ENCODE measurements at places on chromosomes 6 and 20.

GRCh38 chr6:71886184-71887005 lies at the start of gene RIMS1:
Gene RIMS1 (plus strand): TSS chr6:71886550. CDS start chr6:71887024, 474 bp downstream.
- DNase-seq: peak; percentile 90

DNA sequence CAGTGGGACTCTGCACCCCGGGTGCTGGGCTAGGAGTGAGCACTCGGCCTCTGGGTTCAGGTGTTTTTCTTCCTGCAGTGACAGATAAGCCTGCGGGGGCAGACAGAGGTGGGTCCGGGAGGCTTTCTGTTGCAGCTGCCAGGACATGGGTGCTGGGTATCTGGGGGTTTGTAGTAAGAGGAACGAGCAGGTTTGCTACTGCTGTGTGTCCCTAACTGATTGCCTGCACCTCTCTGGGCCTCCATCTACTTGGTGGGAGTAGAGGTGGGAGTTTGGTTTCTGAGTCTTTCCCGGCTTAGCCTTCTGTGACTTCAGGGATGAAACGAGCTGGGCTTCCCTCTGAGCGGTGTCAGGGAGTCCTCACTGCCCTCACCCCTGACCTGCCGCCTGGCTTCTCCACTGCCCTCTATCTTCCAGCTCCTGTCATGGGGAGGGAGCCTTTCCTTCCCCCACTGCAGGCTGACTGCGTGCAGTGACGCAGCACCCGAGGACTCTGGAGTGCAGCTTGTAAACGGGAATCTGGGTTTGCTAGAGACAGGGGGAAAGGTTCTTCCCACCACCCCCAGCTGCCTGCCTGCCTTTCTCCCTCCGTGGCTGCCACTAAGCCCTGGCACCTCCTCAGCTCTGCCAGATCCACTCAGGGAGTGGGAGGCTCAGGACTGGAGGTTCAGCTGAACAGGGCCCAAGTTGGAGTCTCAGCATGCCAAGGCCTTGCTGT lies 6.7 kb downstream of the DLGAP4 start:
- DNase-seq: no peak

DNA sequence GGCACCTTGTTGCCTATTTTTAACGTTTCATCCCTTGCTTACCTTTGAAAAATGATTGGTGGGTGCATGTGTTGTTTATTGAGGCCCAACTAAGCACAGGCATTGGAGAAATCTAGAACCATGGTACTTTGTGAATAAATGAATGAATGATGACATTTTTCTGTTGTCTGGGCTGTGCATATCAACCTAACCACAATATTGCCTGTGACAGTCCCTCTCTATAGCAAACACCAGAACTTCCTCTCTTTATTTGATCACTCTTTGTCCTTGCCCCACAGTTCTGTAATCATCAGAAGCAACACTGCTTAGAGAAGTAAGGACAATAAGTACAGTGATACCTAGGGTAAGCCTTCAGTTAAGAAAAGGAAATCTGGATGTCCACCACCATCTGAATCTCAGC lies 75.1 kb downstream of the TBC1D7 start:
- no peak for DNase-seq

DNA sequence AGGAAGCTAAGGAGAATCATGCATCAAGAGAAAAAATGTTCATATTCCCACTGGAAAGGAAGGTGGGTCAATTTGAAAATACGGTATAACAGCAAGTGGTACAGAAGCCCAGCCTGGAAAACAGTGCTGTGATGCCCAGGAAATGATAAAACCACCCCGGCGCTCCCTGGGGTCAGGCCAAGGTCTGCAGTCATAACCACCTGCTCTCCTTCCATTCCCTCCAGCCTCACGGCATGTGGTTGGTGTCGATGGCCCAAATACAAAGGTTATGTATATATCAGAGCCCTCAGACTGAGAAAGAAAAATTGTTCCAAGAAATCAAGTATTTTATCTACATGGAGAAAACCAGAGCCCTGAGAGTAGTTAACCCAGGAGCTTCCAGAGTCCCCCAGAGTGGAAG lies 208.1 kb upstream of the CDYL start:
- DNase-seq: no peak

GRCh38 chr6:160055378-160055777 lies 66.2 kb upstream of the SLC22A1 start:
- no peak for DNase-seq

- no peak for DNase-seq
These were observed 62.8 kb upstream of the CD93 start for GRCh38 chr20:23148731-23149570.

GRCh38 chr6:76495909-76496308 lies 423.4 kb upstream of the IMPG1 start:
- DNase-seq: no peak

DNA sequence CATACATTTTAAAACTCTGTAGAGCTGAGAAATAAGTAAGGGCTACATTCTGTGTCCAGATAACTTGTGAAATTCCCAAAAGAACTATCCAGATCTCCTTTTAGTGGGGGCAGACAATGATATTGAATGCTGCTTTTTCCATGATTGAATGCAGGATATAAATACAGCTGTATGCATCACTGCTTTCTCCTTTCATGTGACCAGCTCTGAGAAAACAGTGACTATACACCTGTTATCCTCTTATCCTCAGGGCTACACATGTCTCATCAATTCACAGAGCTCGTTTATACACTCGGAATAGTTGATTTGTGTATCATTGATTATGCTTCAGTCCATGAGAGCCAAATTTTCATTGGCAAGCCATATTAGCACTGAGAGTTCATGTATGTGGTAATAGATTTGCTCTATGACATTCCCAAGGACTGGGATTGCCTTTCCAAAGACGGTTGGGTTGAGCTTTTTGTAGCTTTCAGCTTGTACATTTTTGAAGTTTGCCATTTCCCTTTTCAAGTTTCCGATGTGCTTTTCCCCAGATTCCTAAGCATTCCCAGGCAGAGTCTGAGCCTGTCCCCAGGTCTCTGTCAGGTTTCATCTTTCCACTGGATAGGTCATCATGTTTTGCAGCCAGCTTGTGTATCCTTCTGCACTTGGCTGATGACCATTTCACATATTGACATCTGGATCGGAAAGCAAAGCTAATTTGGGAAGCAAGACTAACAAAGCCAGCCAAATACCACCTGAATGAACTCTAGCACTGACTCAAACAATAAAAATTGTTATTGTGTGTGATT lies 97.7 kb downstream of the RFX6 start:
- DNase-seq: no peak

DNA sequence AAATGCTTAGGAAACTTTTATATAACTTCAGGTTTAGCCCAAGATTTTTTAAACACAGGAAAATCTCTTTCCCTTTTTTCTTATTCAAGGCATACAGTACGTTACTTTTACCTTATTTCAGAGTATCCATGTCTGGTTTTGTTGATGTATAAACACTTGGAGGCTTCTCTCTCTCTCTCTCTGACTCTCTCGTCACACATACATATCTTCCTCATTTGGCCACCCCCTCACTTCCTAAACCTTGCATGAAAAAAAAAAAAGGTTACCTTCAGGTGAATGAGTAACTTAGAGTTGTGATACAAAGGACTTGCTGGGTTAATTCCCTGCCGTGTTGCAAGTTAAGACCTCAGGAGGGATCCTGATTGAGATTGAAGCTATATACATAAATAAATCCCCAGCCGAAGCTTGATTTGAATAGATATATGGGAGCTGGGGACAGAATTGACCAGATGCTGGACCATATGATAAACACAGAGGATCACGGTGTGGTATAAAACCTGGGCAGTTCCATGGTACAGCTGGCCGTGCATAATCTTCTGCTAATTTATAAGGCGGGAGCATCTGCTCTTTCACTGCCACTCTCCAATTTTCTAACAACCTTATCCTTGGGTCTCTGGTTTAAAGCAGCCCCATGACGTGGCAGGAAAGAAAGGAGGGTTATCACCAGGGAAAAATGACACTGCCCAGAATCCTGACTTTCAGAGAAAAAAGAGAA lies 55.1 kb upstream of the IL20RA start:
- no peak for DNase-seq

DNA sequence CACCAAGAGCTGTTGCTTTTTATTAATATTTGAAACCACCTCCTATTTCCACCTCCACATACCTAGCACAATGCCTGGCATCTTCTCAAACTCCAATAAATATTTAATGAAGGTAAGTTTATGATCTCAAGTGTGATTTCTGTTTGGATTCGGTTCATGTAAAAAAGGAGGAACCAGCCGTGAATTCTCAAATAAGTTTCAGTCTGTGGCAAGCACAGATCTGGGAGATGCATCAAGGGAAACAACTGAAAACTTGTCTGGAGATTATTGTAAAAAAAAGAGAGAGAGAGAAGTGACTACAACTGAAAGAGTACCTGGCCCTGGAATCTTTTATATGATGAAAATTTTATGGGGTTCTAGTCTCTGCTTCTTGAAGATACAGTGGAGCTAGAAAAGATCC lies 52.8 kb upstream of the PNRC1 start:
- no peak for DNase-seq

- DNase-seq: no peak
These were observed 469.1 kb upstream of the RUNX2 start for GRCh38 chr6:44858998-44859397.

GRCh38 chr6:146914489-146915483 lies 289.4 kb upstream of the STXBP5 start:
- DNase-seq: no peak

DNA sequence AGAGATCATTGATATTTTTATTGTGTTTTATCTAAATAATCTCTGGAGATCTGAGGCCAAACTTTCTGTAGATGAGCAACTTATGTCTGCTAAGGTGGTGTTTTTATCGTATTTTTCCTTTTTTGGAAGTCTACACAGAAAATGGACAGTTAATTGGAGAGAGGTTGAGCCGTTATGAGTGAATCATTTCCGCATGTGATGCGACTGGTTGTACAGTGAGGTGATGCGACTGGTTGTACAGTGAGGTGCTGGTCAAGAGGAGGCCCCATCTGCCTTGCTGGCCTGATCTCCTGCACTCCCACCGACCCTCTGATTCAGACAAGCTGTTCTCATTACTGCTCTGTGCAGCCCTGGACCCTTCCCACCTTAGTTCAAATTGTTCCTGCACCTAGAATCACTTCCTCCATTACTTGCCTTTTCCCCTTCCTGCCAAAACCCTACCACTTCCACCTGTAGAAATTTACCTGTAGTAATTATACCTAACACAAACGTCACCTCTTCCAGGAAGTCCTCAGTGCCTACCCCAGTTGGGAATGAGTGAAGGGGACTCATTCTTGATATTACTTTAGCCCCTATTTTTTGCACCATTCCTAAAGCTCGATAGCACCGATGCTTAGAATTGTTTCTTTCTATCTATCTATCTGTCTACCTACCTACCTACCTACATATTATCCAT lies 100.3 kb downstream of the ZDHHC14 start:
- no peak for DNase-seq

DNA sequence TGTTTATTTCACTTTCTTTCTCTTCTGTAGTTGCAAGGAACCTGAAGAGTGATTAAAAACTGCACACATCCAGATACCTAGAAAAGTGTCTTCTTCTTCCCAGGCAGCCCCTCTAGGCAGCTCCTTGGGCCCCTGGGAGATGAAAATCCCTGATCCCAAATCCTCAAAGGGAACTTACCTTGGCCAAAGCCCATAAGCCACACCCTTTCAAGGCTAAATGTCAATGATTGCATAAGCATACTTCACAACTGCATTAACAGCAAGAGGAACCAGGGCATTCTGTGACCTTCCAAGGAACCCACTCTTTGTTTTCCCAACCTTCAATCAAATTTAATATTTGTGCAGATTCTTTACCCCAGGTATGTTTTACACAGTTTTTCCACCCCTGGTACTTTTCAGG lies 4.4 kb upstream of the HMGN3 start:
- DNase-seq: no peak

DNA sequence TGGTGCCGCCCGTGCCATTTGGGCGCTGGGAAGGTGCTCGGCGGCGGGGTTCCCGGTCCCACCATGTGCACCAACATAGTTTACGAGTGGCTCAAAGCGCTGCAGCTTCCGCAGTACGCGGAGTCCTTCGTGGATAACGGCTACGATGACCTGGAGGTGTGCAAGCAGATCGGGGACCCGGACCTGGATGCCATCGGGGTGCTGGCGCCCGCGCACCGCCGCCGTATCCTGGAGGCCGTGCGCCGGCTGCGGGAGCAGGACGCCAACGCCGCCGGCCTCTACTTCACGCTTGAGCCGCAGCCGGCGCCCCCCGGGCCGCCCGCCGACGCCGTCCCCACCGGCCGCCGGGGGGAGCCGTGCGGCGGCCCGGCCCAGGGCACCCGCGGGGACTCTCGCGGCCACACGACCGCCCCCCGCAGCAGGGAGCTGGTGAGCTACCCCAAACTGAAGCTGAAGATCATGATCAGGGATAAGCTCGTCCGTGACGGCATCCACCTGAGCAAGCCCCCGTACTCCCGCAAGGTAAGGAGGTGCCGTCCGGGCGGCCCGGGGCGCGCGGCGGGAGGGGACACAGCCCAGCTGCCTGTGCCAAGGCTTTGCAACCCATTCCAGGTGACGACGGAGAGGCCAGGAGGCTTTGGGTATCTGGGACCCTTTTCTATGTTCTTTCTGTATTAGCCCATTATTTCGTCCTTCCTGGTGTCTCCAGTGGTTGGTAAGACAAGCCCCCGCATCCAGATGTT lies 547 bp downstream of the SAMD5 start:
- DNase-seq: peak; percentile 42

- DNase-seq: no peak
These were observed 47.2 kb downstream of the FIG4 start for GRCh38 chr6:109738255-109738654.

DNA sequence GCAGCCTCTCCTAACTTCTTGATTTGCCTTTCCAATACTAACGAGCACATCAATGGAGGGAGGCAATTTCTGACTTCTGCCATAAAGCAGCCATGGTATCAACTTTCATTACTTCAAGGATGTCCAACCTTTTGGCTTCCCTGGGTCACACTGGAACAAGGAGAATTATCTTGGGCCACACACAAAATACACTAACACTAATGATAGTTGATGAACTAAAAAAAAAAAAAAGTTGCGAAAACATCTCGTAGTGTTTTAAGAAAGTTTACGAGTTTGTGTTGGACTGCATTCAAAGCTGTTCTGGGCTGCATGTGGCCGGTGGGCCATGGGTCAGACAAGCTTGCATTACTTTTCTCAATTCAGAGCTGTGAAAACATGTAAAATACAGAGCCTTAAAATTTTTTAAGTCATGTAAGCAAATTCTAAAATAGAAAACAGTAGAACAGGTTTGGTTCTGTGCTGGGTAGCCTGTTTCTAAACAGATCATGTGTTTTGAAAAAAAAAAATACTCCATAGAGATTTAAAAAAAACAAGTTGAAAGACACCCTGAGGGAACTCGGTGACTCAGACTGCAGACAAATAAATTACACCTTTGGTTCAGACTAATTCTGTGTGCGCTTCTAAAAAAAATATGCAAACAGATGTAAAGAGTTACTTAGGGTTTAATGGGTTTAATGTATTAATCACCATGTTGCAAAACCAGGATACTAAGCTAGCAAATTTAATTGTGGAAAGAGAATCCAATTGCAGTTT lies 43.6 kb upstream of the SLC22A23 start:
- DNase-seq: no peak
